ENCODE measurements at places on chromosomes 2 and 18.

DNA sequence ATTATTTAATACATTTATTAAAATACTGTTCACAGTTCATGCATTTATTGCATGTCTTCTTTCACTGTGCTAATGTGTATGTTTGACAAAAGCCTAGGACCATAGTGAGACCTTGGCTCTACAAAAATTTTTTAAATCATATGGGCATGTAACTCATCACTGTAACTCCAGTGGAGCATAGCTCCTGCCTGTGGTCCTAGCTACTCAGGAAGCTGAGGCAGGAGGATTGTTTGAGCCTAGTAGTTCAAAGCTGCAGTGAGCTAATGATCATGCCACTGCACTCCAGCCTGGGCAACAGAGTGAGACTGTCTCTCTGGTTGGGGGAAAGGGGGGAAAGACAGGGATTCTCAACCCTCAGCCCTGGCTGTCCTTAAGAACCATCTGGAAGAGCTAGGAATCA, 137.8 kb downstream of the PRKCE start:
- DNase-seq: no peak

DNA sequence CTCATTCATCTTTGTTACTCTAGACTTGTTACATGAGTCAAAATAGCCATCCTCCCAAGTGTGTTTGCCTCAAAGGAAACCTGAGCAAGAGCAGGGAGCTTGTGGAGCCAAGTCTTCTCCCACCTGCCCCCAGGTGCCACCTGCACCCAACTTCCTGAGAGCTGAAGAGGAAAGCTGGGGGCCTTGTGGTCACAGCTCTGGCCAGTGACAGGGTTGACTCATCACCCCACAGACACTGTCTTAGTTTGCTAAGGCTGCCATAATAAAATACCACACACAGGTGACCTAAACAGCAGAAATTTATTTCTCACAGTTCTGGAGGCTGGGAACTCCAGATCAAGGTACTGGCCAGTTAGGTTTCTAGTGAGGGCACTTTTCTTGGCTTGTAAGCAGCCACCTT, 99.6 kb downstream of the TPGS2 start:
- DNase-seq: no peak

DNA sequence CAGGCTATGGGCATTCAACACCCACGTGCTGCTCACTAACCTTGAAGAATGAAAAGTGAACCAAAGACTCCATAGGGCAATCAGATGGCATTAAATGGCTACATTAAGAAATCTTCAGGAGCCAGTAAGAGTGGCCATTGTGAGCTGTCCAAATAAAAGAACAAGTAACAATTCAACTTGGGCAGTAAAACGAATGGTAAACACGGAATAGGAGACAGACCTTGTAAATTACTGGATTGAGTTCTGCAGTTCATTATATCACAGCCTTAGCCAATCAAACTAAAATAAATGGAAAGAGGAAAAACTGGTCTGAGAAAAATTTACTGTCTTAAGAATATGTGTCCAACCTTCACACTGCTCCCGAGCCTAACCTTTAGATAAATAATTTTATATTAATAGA, 306.5 kb upstream of the ZNF521 start:
- no peak for DNase-seq

DNA sequence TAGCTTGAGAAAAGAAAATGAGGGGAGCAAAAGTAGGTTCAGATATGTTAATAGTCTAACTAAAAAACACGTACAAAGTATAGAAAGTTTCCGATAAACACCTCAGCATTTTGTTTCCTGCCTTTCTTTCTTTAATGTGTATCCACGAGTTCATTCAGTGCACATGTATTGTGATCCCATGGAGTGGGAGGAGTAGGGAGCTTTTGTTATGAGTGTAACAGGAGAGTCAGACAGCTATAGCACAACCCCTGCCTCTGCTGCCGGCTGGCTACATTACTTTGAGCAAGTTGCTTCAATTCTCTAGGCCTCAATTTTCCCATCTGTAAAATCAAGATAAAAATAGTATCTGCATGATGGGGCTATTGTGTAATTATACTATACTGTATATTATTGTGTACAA, 249.2 kb upstream of the FIGN start:
- no peak for DNase-seq

DNA sequence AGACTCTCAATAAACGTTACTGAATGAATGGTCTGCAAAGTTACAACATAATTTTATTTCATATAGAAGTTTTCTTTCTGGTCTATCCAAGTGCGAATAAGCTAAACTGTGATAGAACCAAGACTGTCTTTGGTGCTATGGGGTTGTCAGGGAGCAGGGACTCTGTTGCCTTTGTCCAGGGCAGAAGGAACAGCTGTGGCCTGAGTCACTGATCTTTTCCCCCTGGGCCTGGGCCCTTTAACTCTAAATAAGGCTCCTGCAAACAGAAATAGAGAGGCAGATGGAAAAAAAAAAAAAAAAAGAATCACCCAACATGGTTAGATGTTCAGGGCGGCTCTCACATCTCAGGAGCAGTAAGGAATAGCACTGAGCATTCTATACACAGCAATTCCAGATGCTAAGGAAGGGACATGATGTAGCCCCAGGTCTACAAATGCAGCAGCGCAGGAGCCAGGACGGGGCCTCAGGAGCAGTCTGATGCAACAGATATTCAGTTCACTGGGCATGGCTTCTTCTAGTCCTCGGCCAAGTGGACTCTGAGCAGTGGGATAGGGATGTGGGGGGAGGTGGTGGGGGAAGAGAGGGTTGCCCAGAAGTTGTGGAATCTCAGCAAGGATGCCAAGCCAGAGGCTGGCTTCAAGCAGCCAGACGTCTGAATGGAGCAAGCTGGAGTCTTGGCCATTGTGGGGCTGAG, 247.1 kb upstream of the SIX2 start:
- DNase-seq: no peak

DNA sequence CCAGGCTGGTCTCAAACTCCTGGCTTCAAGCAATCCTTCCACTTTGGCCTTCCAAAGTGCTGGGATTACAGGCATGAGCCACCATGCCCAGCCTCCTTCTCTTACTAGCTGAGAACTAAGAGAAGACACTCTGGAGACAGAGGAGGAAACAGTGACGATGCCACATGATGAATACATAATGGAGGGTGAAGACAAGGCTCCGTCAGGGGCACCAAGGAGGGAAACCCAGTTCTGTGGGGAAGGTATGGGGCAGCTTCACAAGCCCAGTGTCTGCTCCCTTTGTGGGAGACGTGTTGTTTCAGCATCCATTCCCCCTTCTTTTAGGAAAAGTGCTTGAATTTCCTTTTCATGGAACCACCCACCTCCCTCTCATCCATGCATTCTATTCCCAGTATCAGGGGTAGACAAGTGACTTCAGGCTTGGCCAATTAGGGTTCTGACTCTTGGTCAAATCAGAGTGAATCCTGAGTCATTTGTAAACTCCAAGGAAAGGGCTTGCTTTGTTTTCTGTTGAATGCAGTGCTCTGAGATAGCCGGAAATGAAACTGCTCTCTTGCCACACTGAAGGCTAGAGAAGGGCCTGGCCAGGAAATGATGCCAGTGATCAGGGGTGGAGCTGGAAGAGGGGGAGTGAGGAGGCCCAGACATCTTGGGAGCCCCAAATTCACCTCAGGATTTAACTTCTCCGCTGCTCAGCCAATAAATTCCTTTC, 23.7 kb downstream of the TMEM127 start:
- no peak for DNase-seq

DNA sequence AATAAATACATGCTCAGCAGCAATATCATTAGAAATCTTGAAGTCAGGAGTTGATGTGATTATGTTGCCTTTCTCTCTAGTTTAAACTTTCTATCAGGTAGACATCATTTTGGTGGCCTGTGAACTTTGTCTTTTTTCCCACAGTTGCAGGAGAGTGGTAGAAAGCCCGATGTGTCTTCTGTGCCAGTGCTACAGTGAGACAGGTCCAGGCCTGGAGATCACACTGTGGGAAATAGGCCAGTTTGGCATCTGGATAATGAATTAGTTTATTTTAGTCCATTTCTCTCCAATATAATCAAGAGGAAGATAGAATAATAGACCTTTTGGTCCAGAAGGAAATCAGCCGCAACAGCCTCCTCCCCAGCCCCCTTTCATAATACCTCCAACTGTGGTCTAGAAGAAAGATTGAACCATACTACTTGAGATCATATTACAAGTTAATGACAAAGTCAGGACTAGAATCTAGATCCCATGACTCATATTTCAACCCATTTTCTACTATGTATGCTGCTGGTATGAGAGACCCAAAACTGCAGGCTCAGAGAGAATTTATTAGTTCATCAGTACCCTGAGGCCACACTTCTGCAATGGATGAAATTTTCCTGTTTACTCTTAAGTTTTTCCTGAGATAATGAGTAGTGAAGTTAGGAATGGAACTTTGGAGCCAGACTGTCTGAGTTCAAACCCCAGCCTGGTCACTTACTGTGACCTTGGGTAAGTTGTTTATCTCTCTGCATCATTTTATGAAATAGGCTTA, 20.6 kb downstream of the KCMF1 start:
- DNase-seq: peak; percentile 45

- no peak for DNase-seq
Measured at GRCh38 chr2:64328415-64328722, 125.6 kb upstream of the LGALSL start.

DNA sequence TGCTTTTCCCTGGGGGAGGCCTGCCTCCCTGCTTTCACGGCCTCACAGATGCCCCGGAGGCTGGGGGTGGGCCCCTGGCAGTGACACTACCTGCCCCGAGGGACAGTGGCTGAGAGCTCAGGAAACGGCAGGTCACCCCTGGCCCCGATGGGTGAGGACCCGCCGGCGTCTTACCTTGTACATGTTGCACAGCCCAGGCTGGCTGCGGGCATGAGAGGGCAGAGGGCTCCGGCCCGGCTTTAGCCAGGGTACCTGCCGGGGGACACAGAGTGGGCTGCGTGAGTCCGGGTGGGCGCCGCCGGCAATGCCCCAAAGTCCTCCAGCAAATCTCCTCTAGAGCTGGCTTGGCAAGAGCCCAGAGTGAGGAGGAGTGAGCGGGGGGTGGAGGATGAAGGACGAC, 122.9 kb downstream of the MBP start:
- DNase-seq: no peak

DNA sequence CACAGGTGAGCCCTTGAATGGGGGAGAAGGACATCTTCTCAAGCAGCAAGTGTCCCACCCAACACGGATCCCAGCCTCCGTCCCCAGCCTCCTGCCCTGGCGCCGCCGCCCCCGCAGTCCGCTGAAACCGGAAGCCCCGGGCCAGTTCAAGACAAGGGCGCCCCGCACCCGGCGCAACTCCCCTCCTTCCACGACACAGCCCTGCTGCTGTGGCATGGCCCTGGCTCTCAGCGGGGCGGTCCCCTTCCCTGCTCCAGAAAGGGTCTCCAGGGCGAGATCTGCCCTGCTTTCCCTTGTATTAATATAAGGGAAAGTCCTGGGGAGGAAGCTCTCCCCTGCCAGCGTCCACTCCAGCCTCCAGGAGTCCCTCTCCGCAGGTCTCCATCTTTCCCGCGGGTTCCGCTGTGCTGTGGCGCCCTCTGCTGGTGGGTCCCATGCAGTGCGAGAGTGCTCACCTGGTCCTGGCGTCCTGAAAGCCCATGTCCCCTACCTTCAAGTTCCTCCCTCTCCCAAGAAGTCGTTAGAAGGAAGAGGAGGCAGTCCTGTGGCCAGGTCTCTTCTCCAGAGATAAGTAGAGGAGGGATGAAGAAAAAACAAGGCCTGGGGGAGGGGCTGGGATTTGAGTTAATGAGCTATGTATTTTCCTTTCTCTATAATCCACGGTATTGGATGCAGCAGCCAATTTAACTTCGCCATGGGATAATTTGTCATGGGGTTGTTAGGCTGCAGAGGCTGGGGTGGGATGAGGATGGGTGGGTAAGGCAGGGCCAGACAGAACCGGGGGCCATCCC, 176.0 kb downstream of the SMAD2 start:
- DNase-seq: no peak

DNA sequence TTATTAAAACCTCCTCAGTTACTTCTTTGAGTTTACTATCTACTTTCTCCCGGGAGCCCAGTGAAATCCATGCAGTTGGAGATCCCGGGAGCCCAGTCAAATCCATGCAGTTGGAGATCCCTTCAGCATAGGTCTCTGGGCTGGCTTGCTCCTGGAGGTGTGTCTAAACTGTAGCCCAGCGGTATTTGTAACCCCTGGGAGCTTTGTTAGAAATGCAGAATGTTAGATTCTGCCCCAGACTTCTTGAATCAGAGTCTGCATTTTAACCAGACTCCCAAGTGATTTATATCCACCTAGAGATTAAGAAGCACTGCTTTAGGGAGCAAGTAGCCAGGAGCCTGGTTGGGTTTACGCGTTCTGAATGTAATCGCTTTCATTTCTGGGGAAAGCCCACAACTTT, 54.5 kb downstream of the ARHGAP28 start:
- no peak for DNase-seq

GRCh38 chr2:169798718-169799592, at the start of gene SSB:
TSS of gene SSB (plus strand) at chr2:169798871. CDS start at chr2:169800961, 2,090 bp downstream.
- peak; percentile 76 for DNase-seq

DNA sequence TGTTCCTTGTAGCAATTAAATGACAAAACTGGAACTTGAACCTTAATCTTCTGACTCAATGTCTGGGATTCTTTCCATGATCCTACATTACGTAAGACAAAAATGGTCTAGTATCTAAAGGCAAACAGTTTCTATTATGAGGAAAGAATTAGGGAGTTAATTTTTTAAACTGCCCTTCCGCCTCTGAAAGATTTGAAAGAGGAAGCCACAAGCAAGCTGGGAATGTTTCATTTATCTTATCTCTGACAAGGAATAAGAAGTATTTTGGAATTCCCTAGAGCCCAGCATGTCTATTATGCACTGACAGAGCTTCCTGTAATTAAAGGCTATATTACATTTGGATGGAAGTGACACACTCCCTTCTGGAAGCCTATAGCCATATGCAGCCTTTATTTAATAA, 558.8 kb upstream of the CDH2 start:
- peak; percentile 87 for DNase-seq

GRCh38 chr2:180849851-180850250, 130.6 kb upstream of the UBE2E3 start:
- DNase-seq: no peak

DNA sequence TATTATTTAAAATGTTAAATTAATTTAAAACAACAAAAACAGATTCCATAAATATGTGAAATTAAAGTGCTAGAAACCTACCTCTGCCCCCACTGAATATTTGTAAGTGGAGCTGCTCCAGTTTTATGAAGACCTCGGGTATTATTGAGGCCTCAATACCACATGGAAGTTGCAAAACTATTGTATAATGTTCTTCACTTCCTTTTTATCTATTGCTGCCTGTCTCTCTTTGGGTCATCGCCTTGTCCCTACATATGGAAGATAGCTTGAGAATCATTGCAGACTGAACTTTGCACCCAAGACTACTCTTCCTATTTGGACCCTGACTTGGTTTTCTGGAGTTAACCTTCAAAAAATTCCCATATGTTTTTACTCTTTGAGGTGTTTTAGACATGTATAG, 212.1 kb upstream of the NETO1 start:
- DNase-seq: no peak

- no peak for DNase-seq
Measured at GRCh38 chr2:111669928-111670695, 213.9 kb downstream of the ANAPC1 start.

DNA sequence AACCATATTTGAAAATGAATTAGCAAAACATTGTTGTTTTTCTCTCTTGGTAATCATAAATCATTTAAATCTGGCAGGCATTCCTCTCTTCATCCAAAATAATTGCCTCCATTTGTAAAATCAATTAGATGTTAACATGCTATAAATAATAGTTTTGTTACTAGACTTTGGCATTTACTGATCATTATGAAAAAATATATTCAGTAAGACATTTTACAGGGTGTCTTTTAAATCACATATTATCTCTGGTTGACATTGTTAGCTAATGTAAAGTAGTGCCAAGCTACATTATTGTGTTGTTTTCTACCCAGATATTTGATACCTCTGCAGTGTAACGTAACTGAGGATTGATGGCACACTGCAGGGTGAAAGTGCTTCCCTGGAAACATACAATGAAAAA, 31.8 kb upstream of the DLX1 start:
- no peak for DNase-seq

- no peak for DNase-seq
Measured at GRCh38 chr18:54480616-54481015, 110.4 kb upstream of the DYNAP start.

Data from fibroblast of skin of left biceps (primary cell).